ENCODE measurements at places on chromosomes 7 and 10.

- no peak for DNase-seq
Observed at GRCh38 chr10:69845574-69846292, 44.0 kb downstream of the COL13A1 start.

- DNase-seq = no peak
Observed at GRCh38 chr7:157887400-157887799, 550.6 kb downstream of the DNAJB6 start.

- DNase-seq = peak; percentile 43
Observed at GRCh38 chr10:13440185-13441061, 88.4 kb downstream of the BEND7 start.

GRCh38 chr10:45460235-45460878, 86.3 kb downstream of the ALOX5 start:
- no peak for DNase-seq

DNA sequence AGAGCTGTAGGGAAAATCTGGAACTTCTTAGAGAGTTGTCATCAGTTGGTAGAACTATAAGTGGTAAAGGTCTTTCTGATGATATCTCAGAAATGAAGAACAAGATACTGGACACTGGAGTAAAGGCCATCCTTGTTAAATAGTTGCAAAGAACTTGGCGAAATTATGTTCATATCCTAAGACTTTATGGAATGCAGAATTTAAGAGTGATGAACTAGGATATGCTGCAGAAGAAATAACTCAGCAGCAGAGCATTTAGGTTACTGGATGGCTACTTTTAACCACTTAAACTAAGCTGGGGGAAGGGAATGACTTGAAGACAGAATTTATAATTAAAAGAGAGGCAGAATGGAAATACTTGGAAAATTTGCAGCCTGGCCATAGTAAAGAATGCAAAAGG, 23.7 kb downstream of the PTEN start:
- no peak for DNase-seq

DNA sequence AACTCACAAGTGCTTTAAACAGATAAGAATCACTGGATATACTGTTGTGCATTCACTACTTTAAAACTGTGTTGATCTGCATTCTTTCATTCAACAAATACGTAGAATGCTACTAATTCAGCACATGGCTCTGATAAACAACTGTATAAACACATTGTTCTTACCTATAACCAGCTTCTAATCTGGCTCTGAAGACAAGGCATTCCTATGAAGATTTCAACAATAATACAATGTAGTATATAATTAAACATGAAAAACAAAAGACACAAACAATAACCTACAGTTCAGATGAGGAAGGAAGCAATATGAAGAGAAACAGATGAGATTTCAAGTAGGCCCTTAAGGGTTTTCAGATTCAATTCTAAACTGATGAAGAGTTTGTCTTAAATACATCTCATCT, 31.1 kb upstream of the ANLN start:
- DNase-seq = no peak

DNA sequence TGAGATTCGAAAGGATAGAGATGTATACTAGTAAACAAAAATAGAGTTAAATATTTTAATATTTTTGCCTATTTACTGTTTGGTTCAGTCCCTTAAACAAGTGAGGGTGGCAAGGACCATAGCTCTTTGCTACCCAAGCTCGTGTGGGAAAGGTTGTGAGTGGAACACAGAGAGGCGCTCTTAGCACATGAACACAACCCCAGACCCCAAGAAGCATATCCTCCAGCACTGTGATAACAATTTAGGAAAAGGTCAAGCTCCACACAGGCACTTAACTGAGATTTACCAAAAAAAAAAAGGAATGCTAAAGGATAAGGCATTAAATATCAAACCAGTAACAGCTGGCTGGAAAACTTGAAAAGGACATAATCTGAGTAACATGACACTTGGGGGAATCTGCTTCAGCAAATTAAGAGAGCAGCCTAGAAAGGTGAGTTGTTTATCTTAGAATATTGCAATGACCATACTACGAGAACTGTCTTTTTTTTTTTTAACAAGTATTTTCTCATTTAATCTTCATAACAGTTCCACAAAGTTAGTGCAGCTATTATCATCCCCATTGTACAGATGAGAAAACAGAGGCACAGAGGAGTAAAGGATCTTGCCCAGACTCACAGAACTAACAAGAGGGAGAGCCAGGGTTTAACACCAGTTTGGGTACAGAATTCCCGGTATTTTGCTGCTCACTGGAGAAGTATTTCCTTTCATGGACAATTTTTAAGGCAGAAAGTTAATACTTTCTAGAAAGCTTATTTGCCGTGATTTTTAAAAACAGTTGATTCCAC, 303.5 kb upstream of the AOAH start:
- no peak for DNase-seq

- no peak for DNase-seq
Observed at GRCh38 chr10:88833723-88834122, 17.9 kb downstream of the ANKRD22 start.

- DNase-seq = no peak
Observed at GRCh38 chr10:4767033-4767814, 58.8 kb upstream of the AKR1E2 start.

Data from stimulated activated CD4-positive, alpha-beta T cell treated with anti-CD3 and anti-CD28 coated beads, Interleukin-4, amount 100 ng/mL, for 4 hours (primary cell).